ENCODE measurements at places on chromosomes 2 and 18.
A peak's percentile ranks its signal among the peaks of the same experiment; 100 is the strongest.

DNA sequence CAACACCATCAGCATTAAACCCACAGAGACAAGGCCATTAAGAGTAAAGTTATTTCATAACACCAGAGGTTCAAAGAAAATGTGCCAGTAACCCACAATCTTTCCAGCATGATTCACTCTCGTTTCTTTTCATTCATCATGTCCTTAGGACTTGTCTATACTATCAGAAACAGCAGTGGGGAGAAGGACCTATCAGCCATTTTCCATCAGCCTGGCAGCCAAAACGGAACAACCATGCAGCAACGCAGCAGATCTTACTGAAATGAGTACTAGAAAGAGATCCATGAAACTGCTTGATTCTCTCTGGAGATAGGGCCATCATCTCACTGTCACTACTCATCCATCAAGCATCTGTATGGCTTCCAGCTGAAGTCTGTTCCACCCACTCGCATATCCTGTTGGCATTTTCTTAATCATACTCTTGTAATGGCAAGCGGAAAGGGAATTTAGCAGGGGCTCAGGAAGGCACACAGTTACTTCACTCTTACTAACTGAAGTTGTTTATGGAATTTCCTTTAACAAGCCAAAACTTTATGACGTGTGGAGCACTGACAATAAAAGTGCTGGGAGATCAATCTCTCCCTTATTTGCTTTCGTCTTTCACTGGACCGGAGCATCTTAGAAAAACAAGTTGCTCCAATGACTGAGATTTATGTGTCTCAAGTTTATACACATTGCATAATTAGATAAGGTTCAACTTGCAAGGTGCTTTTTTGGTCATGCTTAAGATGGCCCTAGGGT lies 69.7 kb downstream of the EPHA4 start:
- no peak for DNase-seq

GRCh38 chr18:49006641-49007454 lies 56.1 kb upstream of the SMAD7 start:
- DNase-seq, result no peak

GRCh38 chr2:32962690-32963089 lies 15.9 kb downstream of the LTBP1 start:
- no peak for DNase-seq

GRCh38 chr2:233223059-233223894 lies 28.2 kb upstream of the ATG16L1 start:
- no peak for DNase-seq

- DNase-seq, result peak; percentile 47
These were observed 25.6 kb downstream of the ZNF407 start for GRCh38 chr18:74623047-74623816.

DNA sequence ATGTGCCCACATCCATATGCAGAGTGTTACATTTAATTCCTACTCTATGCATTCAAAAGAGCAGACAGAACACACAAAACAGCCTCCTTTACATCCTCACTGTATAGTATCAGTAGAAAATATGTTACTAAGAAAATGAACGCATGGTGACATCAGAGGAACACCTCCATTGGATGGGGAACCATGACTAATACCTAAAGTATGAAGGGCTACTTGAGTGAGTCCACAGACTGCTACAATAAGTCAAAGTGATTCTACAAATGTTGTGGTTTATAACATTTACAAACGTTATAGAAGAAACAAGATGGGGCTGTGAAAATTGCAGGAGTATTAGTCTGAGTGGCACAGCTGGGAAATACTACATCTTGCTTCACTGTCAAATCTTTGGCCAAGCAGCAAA lies 1830.9 kb upstream of the PIK3C3 start:
- DNase-seq, result no peak

DNA sequence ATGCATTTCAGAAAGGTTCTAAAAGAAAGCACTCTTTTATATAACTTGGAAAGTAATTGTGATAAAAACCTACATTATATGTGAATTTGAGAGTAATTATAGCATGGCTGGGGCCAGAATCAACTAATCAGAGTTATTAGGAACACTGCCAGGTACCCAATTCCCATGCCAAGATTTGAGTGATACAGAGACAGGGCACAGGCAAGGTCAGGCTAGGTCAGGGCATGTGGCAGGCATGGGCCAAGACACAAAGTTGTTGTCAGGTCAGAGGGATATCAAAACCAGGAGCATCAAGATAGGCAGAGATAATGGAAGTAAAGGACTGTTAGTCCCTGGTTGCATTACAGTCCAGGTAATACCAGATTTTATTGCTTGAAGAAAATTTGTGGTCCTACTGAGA lies 87.4 kb downstream of the MYO3B start:
- DNase-seq, result no peak

GRCh38 chr18:3808985-3809780 lies 359.2 kb downstream of the TGIF1 start:
- DNase-seq, result no peak

DNA sequence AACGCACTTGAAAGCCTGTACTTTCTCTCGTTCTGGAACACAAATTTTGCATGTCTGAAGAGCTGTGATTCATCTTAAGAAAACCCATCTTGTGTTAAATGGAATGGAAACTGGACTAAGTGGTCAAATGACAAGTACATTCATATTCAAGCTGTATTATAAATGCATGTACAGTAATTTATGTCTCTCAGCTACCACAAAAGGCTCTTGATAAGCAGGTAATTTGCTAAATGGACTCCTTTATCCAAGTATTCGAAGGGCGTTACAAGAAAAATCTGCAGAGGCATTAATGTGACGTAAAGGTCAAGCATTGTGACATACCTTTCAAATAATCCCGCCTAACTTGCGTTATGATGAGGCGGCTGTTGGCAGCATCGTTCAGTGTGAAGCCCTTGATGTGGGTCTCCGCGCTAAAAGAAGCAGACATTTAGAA lies 66.6 kb downstream of the ABCG8 start:
- no peak for DNase-seq

DNA sequence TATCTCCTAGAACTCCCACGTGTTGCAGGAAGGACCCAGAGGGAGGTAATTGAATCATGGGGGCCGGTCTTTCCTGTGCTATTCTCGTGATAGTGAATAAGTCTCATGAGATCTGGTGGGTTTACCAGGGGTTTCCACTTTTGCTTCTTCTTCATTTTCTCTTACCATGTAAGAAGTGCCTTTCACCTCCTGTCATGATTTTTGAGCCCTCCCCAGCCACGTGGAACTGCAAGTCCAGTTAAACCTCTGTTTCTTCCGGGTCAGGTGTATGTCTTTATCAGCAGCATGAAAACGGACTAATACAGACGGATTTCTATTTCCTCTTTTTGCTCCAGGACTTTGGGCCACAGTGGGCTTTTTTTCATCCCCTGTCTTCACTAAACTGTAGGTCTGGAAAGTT lies 88.3 kb upstream of the KCNE4 start:
- no peak for DNase-seq

DNA sequence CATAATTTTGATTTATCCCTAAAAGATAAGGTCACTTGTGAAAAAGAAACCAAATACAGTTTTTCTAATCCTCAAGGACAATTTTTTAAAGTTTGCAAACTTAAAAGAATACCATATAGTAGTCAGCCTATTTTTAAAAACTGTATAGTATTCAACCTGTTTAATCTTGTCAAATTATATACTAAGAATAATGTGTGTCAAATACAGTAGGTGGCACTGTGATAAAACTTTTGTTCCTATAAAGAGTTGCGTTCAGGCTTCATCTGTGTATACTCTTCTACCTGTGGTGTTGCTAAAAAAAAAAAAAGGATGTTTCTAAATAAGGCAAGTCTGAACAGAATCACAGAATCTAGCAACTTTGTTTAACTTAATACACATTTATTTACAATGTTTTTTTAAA lies 68.6 kb downstream of the CCDC138 start:
- no peak for DNase-seq

DNA sequence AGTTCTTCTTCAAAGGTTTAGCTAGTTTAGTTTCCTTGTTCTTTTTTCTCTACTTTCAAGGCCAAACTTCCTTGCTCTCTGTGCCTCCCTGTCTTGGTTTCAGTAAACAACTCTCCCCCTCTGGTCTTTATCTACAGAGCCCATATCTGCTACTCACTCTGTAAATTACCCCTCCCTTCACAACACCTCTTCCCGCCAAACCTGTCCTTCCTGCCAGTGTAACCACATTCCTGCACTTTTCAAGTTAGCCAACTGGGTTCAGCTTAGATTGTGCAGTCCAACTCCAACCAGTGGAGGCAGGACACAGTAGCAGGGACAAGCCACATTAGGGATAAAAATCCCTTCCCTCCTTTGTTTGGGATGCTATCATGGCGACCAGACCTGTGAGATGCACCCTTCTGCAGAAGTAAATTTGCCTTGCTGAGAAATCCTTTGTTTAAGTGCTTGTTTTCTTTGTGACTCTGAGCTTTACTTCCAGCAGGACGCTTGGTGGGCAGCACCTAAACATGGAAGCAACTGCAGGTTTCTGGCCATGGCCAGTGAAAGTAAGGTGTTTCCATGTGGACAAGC lies 706.0 kb downstream of the KCNJ3 start:
- DNase-seq, result no peak

- no peak for DNase-seq
These were observed 44.0 kb downstream of the TRAK2 start for GRCh38 chr2:201407265-201407664.

GRCh38 chr2:36456227-36457175 lies 100.9 kb downstream of the CRIM1 start:
- DNase-seq, result peak; percentile 27

DNA sequence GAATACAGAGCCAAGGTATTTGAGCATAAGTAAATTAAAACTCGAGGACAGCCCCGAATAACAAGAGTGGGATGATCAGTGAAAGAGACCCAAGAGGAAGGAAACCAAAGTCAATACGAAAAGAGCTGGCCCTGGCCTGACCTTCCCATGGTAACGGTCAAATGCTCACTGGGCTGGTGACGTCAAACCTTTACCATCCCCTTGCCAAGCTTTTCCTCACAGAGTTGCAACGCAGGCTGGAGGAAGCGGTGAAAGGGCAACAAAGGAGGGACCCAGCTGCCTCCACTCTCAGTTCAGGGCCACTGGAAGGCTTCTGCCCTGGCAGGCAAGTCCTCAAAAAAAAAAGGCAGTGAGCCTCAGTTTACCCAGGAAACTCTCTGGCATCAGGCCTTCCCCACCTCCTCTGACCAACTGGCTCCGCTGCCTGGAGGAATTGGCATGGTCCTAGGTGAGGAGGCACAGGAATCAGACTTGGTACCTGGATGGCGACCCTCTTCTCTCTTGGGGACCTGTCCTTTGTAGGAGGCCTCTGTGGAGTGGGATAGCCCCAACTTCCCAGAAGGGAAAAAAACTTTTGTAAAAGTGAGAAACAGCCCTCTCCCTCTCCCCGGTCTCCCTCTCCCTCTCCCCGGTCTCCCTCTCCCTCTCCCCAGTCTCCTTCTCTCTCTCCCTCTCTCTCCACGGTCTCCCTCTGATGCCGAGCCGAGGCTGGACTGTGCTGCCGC lies 212.4 kb downstream of the ANAPC1 start:
- no peak for DNase-seq

- DNase-seq, result no peak
These were observed 6.0 kb downstream of the WDR54 start for GRCh38 chr2:74427551-74427950.

- DNase-seq, result peak; percentile 80
These were observed 529 bp downstream of the SEMA4C start for GRCh38 chr2:96869281-96869821.

DNA sequence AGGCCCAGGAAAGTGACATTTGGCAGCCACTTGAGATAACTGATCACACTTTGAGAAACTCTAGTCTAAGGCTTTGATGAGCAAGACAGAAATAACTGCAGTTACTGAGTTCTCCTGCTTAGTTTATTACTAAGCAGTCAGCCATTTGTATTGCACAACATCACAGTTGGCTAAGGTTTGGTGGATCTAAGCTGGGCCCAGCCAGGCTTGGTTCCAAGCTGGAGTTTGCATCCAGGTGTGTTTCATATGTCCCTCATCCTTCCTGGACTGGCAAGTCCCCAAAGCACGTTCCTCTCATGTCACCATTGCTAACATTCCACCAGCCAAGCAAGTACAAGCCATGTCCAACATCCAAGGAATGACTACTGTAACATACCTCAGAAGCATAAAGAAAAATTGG lies 71.3 kb upstream of the ZNF532 start:
- no peak for DNase-seq

- DNase-seq, result no peak
These were observed 48.9 kb downstream of the CDC42EP3 start for GRCh38 chr2:37622450-37623100.

DNA sequence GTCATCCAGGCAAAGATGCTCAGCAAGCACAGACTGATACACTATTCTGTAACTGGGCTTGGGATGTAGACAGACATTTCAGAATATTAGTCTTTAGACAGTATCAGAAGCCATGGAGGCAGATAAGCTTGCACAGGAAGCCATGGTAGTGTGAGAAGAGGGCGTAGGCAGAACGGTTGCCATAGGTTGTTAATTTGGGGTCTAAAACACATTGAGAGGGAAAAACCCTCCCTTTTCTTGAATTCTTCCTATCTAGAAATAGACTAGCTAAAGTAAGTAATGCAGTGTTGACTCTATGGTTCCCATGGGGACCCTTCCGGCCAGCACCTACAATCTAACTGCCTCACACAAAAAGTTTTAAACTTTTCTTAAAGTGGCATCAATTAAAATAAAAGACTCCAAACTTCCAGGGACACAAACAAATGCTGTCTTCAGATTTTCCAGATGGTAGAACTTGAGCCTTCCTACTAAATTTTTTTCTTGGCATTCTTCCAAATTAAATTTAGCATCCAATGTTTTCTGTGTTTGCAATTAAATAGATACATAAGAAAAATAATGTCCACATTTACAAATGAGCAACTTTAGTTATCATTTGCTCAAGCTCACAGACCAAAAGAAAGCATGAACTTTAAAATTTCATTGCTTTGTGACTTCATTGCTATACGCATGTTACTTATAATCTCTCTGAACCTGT lies 1.9 kb downstream of the PRKRA start:
- DNase-seq, result no peak

DNA sequence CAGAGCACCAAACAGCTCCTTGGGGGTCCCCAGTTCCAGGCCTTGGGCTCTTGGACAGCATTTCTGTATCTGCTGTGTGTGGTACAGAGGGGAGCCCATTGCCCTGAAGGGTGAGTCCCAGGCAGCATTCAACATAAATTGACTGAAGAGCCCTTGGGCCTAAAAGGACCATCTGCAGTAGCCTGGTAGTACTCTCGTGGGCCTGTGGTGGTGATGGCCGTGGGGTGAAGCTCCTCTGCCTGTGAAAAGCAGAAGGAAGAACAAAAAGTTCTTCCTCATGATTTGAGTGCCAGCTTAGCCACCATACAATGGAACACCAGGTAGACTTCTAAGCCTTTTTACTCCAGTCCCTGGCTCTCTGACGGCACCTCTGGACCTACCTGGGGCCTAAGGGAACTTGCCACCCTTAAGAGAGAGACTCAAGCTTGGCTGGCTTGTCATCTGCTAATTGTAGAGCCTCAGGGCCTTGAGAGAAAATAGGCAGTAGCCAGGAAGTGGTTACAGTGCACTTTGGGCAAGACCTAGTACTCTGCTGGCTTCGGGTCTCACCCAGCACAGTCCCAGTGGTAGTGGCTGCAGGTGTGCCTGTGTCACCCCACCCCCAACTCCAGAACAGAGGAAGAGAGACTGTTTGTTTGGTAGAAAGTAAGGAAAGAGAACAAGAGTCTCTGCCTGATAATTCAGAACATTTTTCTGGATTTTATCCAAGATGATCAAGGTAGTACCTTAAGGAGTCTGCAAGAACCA lies 84.6 kb upstream of the CERS6 start:
- no peak for DNase-seq

Data from dorsolateral prefrontal cortex (tissue), 122 donors.